Activated CD4-positive, alpha-beta T cell treated with anti-CD3 and anti-CD28 coated beads, Interleukin-2, amount 50 U/mL, for 24 hours (primary cell): ENCODE measurements at places on chromosomes 11 and 22.
A peak's percentile ranks its signal among the peaks of the same experiment; 100 is the strongest.

DNA sequence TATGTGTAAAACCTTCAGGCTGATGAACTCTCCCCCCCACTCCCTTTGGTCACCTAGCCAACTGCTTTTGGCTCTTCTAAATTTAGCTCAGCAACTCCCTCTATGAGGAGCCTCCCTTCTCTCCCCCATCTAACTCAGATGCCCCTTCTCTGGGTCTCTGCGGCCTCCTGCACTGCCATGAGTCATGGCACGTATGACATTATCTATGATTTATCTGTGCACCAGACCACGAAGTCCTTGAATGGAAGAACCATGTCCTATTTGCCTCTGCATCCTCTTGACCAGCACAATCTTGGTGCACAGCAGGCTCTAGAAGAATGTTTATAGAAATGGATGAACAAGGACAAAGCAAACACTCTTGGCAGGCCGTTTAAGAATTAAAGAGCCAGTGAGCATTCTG lies 46.0 kb downstream of the RPL27A start:
- no peak for DNase-seq

- DNase-seq, result no peak
These were observed 816 bp upstream of the PLEKHA7 start for GRCh38 chr11:17014833-17015626.

GRCh38 chr22:50737728-50738648 lies at the start of gene ACR:
Gene ACR (plus strand): TSS chr22:50738204. CDS start chr22:50738236, 32 bp downstream.
- no peak for DNase-seq

DNA sequence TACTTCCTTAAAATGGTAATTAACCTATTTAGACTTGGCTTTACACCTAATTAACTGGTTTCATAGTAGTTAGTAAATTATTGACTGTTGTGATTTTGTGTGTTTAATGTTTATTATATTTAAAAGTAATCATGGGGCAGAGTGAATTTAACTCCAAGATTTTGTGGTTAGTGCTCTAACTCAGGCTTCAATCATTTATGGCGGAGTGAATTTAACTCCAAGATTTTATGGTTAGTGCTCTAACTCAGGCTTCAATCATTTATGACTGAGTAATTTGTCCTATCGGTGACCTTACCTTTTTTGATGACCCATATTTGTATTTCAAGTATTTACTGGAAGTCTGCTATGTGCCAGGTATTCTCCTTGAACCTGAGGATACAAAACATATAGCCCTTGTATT lies 7.2 kb downstream of the PRRG4 start:
- no peak for DNase-seq

GRCh38 chr22:27895600-27895999 lies 23.5 kb downstream of the PITPNB start:
- no peak for DNase-seq

- DNase-seq, result no peak
These were observed 29.3 kb upstream of the PAMR1 start for GRCh38 chr11:35554491-35555437.

- no peak for DNase-seq
These were observed 25.0 kb downstream of the RAB30 start for GRCh38 chr11:83046621-83047172.

DNA sequence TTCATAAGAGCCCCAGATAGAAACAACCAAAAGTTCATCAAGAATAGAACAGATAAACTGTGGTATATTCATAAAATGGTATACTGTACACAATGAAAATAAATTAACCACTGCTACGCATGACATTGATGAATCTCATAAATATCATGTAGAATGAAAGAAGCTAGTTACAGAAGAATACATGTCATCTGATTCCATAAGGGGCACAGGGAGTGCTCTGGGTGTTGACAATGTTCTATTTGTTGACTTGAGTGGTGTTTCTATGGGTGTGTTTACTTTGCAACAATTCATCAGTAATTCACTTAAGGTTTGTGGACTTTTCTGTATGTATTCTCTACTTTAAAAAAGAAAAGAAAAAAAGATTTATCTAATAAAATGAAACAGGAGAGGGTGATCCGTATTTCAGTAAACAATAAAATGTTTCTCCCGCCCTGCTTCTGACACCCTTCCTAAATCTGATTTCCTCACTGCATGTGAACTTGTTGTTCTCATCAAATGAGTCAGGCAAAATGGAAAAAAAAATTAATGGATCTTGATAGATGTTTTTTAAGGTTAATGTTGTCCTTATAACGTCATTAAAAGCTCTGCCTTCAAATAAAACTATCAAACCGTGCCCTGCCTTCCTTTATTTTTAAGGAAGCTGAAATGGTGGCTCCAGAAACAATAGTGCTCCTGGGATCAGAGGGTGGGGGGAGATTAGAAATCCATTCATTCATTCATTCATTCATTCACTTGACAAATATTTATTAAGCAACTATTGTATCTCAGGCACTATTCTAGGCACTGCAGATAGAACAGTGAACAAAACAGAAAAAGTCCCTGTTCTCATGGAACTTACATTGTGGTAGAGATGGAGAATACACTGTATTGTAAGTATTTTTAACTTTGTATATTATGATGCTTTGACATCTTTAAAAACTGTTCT lies 77.2 kb upstream of the CD44 start:
- no peak for DNase-seq

DNA sequence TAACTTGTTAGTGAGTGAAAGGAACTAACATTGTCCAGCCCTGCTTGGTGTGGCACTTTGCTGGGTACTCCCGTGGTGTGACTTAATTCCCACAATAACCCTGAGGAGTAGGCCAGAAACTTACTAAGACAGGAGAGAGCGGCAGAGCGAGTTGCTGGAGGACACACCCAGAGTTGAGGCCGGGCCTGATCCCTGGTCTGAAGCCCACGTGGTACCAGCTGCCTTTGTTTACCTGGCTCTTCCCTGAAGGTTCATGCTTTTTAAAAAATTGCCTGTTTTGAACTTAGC lies 594 bp downstream of the MPST start:
- DNase-seq, result no peak

DNA sequence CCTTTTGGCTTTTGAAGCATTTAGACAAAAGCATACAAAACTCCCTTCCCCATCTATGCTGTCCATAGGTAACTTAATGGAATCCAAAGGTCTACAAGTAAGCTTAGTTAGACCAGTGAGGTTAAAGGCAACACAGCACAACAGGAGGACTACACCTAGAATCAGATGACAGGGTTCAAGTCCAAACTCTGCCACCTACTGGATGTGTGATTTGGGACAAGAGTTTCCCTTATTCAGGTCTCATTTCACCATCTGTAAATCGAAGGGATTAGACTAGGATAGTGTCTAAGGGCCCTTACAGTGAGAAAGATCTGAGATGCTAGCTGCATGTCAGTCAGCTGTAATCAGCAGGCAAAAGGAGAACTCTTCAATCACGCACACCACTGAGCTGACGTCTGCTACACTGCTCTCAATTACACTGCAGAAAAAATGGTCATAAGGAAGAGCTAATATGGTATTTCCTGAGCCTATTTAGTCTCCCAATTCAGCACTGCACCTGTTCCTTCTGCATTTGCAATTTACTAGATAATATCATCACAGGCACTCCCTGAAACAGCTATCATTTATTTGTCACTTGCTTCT lies 82.2 kb downstream of the SERGEF start:
- DNase-seq, result no peak

- no peak for DNase-seq
These were observed 3.5 kb upstream of the TSPO start for GRCh38 chr22:43147821-43148220.

GRCh38 chr11:86675017-86675416 lies 2.6 kb upstream of the ME3 start:
- DNase-seq, result no peak

DNA sequence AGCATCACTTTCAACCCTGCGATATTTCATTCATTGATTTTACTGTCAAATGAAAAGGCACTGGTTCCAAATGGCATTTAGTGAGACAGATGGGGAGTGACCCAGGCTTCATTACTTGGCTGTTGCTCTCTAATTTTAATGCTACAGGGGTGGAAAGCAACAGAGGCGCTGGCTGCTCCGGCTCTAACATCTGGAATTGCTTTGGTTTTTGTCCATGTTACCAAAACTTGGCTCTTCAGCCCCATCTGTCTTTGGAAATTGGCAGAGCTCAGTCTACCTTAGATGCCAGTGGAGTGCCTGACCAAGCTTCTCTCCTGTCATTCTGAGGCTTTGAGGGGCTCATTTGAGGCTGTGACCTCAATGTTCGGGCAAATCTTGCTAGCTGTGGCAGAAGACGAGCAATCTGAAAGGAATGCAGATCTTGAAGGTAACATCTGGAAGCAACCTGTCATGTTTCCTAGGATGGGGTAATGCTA lies 409.5 kb upstream of the SYN3 start:
- no peak for DNase-seq

DNA sequence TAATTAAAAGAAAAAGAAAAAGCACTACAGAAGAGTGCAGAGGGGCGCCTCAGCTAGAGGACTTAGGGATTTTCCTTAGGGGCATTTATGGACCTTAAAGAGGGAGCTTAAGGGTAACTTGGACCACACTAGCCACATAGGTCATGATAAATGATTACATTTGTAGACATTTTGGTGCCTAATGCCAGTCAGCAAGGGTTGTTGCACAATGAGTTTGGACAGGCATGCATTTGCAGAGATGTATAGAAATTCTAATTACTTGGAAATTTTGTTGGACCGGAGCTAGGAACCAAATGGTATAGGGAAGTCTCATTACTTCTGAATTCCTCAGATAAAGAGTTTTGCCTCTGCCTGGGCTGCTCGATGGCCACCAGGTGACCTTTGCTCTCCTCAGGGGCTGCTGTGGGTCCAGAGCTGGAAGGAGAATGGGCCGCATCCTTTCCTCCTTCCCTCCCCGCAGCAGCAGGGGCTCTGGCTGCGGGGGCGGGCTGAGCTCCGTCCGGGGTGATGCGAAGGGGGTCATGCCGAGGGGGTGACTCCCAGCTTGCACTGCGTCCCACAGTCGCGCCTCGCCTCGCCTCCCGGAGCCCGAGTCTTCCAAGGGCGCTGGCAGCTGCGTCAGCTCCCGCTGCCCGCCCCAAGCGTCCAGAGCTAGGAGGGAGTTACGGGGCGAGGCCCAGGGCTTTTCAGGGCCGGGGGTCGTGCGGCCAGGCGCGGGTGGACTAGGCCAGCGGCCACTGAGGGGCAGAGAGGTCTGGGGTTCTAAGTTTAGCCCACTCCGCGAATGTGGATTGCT lies 20.3 kb upstream of the MALAT1 start:
- DNase-seq, result no peak

GRCh38 chr22:23383491-23384361 lies 196.4 kb downstream of the IGLL1 start:
- DNase-seq, result no peak

GRCh38 chr11:119352857-119353260 lies 6.4 kb upstream of the MFRP start:
- DNase-seq, result no peak

- DNase-seq, result no peak
These were observed 52.3 kb downstream of the SHISAL1 start for GRCh38 chr22:44260216-44261035.

GRCh38 chr11:33344611-33345010 lies 87.4 kb downstream of the HIPK3 start:
- no peak for DNase-seq

DNA sequence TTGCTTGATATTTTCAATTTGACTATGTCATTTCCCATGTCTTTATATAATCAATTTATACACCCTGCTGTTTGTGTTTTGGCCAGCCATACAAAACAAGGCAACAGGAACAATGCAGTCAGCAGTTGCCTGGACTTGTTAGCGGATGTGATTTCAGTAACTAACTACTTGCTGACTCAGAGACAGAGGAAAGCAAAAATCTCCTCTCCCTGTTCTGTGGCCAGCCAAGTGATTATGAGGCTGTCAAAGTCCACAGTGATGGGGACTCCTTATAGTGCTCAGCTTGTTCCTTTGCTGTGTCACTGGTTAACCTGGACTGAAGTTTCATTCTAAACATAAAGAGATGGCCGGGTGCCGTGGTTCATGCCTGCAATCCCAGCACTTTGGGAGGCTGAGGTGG lies 32.6 kb upstream of the APLP2 start:
- no peak for DNase-seq

GRCh38 chr11:44952082-44952481 lies 1.4 kb upstream of the TP53I11 start:
- DNase-seq, result no peak

DNA sequence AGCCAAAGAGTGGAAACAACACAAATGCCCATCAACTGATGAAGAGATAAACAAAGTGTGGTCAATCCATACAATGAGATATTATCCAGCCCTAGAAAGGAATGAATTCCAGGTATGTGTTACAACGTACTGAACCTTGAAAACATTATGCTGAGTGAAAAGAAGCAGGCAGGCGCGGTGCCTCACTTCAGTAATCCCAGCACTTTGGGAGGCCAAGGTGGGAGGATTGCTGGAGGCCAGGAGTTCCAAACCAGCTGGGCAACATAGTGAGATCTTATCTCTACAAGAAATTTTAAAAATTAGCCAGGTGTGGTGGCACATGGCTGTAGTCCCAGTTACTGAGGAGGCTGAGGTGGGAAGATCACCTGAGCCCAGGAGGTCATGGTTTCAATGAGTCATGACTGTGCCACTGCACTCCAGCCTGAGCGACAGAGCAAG lies 24.6 kb upstream of the TESMIN start:
- DNase-seq, result no peak

- peak; percentile 61 for DNase-seq
These were observed 684 bp downstream of the TNFRSF13C start for GRCh38 chr22:41925783-41926460.

- no peak for DNase-seq
These were observed 20.0 kb downstream of the DAGLA start for GRCh38 chr11:61700212-61700611.

DNA sequence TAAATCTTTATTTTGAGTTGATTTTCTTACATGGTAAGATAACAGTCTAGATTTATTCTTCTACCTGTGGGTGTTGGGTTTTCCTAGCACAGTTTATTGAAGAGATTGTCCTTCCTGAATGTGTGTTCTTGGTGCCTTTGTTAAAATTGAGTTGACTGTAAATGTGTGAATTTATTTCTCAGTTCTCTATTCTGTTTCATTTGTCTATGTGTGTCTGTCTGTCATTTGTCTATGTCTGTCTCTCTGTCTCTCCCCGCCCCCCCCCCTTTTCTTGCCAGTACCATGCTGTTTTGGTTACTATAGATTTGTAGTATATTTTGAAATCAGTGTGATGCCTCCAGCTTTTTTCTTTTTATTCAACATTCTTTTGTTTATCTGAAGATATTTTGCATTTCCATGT lies 114.7 kb upstream of the SERPIND1 start:
- no peak for DNase-seq

- DNase-seq, result no peak
These were observed 584.3 kb downstream of the BRD1 start for GRCh38 chr22:49243335-49243734.

DNA sequence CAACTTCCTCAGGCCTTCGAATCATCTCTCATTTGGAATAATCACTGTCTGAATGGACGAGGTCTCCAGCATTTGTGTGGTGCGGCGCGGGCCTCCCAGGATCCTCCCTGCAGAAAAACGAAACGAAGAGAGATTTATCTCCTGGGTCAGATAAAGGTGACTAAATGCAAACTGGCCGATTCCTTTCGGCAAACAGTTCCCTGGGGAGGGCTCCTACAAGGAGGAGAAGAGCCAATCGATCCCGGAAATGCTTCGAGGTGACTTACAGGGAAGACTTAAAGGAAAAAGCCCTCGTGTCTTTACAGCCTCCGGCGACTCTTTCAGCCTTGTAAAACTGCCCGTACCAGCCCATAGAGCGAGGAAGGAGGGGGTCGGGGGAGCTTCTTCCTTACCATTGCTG lies 126.5 kb downstream of the MIAT start:
- DNase-seq, result no peak
